ENCODE measurements at places on chromosomes 1 and 21.

DNA sequence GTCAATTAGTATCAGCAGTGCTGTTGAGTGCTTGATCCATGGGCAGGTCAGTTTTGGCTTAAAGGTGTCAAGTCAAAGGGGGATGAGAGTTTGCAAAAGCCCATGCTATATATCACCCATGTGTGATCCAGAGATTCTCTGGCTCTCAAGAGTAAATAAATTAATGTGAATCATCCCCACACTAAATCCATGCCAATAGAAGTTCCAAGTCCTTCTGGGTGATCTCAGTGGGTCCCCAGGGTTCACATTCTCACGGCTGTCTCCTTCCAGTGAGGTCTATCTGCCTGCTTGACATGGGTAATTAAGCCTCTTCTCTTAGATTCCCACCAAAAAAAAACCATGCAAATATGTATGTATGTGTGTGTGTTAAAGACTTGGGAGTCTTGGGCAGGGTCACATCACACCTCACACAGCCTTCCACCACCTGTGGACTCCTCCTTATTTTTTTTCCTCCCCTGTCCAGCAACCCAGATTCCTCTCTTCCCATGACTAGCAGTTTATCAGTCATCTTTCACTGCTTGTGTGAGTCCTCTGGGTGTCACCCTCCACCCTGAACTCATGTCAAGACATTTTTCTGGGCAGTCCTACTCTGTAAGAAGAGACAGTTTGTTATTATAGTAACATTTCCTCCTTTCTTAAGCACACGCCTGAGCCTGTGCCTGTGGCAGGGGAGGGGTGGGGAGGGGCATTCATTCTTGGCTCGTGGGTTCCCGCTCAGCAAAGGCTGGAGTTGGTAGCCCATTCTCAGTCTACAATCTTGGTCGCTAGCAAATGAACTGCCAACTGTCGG lies 14.3 kb upstream of the S100A11 start:
- no peak for DNase-seq

- no peak for DNase-seq
These were observed 34.9 kb upstream of the LYPLAL1 start for GRCh38 chr1:219138747-219139146.

- DNase-seq = no peak
These were observed 248.7 kb upstream of the IRF2BP2 start for GRCh38 chr1:234858722-234859121.

DNA sequence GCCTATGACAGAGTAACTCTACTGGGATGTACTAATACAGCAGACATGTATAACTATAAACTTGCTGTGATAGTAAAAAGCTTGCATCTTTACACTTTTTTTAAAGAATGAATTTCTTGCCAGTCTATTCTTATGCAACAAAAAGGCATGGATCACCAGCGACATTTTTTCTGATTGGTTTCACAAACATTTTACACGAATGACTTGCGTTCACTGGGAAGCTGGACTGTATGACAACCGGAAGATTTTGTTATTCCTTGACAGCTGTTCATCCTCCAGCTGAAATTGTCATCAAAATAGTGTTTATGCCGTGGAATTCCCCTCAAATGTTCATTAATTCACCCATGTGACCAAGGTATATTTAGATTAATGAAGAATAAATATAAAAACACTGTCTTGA lies 131.0 kb downstream of the XPR1 start:
- no peak for DNase-seq

- no peak for DNase-seq
These were observed 10.1 kb upstream of the CACYBP start for GRCh38 chr1:174989536-174990220.

DNA sequence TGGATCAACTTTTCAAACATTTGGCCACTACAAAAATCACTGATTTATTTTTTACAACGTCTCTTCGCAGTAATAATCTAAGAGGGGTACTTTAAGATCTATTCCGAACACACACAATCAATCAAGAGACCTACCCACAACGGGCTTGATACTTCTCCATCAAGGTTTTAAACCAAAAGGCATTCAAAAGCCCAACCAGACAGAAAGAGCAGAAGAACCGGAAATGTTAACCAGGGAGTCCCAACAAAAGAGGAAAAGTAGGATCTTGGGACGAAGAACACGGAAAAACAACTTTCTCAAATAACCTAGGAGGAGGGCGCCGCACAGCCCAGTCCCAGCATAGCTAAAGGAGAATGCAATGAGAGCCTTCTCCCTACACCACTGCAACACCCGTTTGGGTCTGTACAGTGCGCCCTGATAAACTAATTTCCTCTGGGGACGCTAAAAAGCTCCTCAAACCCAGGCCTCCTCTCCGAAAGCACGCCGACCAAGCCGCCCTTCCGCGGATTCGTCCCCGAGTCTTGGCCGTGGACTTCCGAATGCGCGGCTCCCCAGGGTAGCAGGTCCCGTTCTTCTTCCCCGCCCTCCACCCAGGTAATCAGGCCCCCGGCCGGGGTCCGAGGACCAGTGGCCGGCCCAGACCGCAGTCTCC lies 623 bp downstream of the RPL22 start:
- DNase-seq = no peak

GRCh38 chr1:152442301-152442700 lies 28.2 kb upstream of the CRNN start:
- DNase-seq = no peak

- no peak for DNase-seq
These were observed 9.6 kb downstream of the PTGER3 start for GRCh38 chr1:71037829-71038620.

- no peak for DNase-seq
These were observed 11.2 kb downstream of the KIAA1614 start for GRCh38 chr1:180923887-180924286.

GRCh38 chr1:2617971-2618470 lies 14.8 kb downstream of the MMEL1 start:
- DNase-seq = no peak

DNA sequence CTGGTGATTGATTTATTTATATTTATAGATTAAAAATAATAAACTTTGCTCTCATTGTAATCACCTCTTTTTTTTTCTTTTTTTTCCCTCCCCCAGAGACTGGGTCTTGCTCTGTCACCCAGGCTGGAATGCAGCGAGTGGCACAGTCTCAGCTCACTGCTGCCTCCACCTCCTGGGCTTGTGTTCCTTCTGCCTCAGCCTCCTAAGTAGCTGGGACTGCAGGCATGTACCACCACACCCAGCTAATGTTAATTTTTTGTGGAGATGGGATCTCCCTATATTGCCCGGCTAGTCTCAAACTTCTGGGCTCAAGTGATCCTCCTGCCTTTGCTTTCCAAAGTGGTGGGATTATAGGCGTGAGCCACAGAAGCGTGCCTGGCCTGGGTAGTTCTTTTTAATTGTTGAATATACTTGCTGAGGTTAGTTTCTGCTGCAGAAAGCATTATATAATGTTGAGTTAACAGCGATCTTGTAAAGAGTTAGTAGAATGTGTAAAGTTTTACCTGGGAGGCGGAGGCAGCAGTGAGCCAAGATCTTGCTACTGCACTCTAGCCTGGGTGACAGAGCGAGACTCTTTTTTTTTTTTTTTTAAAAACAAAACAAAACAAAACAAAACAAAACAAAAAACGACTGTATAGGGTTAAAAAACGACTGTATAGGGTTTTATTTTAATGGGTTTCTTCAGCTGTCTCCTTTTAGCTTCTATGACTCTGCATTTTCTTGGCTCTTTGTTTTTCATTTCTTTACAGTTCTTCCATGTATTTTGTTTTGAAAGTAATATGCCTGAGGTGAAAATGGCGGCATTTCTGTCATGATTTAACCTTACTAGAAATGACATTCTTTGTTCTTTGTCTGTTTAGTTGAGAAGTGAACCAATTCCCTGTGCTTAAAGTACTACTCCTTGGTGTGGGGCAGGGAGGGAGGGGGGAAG lies 82.7 kb downstream of the CAMTA1 start:
- DNase-seq = no peak

DNA sequence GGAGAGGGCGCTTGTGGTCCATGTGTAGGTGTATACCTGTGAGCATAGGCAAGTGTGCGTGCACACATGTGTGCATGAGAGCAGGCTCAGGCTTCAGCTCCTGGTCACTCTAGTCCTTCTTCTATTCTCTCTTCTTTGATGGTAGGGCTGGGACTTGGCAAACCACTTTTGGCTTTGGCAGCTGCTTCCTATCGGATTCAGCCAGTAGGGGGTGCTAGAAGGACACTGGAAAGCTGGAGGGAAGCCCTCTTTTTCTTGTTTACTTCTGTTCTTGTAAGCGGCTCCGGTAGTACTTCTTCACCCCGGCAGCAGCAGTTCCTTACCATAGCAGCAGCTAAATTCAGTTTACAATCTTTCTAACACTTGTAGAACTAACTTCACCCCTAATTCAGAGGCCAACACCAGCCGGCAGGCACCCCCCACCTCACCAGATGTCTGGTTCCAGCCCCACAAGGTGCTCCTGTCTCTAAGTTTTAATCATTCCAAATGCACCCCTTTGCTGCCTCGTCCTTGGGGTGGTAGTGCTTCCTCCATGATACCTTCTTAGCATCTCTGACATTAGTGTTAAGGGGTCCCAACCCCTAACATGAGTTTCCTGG lies 25.1 kb downstream of the NENF start:
- DNase-seq = no peak

DNA sequence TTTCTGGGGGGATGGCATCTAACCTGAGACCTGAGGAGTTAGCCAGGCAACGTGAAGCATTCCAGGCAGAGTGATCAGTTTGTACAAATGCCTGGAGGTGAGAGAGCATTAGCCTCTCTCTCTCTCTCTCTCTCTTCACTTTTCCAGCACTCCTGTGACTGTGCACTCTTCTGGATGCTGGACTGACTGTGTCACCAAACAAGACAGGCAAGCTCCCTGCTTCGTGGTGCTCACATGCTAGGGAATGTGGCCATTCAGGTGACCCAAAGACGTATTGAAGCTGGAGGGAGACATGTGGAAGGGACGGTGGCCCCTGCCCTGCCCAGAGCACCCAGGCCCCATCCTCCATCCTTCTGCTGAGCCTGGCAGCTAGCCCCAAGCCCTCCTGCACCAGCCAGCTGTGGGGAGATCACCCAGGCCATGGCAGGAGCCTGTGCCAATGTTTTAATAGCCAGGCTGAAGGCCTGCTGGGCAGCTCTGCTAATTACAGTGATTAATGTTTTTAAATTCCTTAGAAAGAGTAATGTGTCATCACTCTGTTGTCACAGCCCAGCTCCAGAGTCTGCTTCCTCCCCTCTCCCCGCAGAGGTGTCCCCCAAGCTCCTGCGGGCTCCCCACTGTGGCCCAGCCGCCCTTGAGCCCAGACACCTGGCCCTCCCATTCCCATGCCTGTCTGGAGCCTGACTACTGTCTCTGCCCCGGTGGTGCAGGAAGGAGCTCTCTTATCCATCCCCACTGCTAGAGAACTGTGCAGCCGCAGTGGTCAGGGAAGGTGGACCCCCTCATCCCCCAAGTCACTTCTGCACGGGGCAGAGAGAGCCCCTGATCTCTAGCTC lies 48.9 kb downstream of the UBIAD1 start:
- DNase-seq = no peak

DNA sequence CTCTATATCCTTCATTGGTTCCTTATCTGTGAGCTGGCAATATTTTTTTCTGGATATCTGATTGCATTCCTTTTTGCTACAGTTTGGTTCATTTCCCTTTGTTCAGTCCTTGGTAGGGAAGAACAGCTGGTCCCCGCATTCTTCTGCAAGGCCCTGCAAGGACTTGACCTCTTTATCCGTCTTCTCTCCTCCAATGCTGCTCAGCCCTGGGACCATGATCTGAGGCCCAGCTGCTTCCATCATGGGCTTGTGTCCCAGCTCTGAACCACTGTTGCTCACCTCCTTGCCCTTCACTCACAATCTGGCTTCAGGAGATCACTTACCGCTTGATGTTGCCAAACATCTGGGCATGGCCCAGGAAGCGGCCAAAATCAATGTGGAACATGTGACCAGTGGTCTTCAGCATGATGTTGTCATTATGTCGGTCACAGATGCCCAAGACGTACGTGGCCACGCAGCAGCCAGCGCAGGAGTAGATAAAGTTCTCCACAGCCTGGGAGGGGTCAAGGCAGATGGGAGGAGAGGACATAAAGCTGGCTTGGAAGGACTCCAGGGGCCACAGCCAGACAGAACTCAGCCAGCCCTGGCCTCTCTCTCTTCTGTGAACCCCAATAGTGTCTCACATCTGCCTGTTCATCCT lies 22.6 kb upstream of the PPP1R15B start:
- DNase-seq = no peak

DNA sequence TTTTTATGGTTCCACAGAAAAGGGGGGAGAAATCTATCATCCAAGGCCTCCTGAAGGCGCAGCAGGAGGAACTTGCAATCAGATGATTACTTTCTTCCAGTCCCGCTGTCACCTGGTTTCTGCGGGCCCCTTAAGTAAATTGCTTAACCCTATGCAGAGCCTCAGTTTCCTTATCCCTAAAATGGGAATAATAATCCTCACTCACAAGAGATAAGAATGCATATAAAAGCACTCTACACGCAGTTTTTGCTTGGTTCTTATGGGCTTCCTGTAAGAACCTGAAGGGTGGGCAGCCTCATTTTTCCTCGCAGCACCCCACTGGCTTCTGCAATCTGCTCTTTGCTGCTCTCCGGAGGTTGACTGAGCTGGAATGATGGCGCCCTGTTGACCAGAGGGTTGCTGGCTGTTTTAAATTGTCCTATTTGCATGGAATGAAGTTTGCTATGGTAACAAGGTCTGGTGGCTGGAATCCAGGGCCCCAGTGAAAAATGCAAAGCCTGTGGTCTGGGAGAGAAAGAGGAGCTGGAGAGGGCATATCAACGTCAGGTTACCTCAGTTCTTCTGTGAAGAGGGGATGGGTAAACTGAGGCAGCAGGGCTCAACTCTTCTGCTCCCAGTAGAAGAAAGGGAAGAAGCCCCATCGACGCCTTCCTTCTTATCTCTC lies 1.0 kb upstream of the KAZN start:
- no peak for DNase-seq

GRCh38 chr21:31364253-31364945 lies 20.3 kb upstream of the TIAM1 start:
- no peak for DNase-seq

DNA sequence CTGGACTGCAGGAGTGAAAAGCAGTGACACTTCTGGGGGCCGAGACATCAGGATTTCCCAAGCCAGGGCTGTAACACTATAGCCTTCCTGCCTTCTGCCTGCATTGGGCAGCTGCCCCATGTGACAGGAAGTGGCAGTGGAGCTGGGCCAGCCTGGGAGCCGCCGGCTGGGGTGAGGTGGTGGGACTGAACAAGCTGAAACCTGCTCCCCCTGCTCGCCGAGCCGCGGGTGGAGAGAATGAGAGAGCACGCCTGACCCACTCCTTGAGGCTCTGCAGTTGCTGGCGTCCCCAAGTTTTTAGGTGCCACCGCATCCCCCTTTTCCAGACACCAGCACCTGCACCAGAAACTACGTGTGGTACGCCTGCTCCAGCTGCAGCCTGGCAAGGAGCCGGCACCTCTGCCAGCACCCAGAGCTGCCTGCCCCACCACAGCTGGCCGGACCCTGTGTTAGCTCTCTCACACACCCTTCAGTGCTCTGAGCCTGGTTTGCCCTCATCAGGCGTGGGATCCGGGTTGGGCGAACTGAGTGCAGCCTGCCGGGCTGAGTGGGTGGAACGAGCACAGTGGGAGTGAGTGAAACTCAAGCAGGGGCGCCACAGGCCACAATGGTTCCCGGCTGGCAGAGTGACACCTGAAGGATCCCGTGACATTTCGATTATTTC lies 119.4 kb downstream of the AKT3 start:
- no peak for DNase-seq

Measured in AG09319 (cell line).